Suprapubic skin (tissue), 4 donors: ENCODE measurements at places on chromosomes 12 and 14. TPM values are rescaled to one million over a fixed set of nuclear protein-coding genes. Genes with fewer than 3 reads are reported as not detected.

DNA sequence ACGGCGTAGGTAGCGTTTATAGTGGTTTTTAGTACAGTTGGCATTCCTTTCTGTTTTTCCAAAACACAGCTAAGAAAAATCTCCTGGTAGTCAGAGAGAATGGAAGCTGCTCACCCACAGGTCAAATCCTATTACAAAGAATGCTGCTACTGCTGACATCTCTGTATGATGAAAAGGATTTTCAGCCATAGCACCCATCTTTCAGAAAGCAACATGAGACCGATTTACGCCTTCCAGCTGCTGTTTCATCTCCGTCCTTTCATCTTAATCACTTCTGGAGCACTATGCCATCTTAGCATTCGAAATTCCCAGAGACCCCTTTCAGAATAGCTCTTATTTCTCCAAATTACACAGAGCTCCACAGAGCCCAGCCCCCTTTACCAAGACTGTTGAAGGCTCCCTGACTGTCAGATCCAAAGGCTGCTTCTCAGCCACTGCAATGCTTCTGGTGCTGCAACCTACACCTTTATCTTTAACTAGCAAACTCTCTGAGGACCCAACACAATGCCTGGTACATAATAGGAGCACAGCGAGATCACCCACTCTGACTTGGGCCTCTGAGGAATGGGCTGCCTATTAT is 211.8 kb downstream of the NEDD1 start:
- no peak for DNase-seq

DNA sequence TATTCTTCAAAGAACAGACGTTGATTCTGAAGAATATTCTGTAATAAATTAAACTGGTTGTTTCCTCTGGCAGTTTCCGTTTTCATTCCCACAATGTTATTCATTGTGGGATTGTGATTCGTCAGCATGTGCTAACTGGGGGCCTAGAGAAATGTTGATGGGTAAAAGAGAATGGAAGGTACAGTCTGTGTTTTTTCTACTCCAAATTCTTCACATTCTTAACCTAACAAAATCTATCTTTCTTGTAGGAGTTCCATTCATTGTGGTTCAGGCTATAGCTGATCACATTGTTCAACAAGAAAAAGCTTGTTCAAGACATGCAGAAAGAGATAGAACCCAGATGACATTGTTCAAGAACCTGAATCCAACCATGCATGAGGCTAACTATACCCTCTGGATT is 5.9 kb downstream of the CD163 start:
- no peak for DNase-seq

GRCh38 chr12:79964100-79964627 is 29.3 kb upstream of the PPP1R12A start:
- no peak for DNase-seq

- DNase-seq, result peak; percentile 2
These were observed 109.1 kb upstream of the MAX start for GRCh38 chr14:65211341-65211987.

DNA sequence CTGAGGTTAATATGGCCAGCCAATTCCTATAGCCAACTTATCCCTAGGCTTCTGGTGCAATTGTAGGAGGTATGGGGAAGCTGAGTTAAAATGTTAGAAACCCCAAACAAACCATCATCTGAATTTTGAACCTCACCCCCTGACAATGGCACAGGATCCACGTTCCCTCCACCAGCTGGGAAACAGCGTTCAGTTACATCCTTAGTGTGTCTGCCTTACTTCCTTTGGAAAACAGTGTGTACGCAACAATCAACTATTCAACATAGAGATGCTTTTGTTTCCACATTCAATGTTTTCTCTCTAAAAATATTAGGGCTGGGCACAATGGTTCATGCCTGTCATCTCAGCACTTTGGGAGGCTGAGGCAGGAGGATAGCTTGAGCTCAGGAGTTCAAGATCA is 203.4 kb downstream of the TTC7B start:
- no peak for DNase-seq

DNA sequence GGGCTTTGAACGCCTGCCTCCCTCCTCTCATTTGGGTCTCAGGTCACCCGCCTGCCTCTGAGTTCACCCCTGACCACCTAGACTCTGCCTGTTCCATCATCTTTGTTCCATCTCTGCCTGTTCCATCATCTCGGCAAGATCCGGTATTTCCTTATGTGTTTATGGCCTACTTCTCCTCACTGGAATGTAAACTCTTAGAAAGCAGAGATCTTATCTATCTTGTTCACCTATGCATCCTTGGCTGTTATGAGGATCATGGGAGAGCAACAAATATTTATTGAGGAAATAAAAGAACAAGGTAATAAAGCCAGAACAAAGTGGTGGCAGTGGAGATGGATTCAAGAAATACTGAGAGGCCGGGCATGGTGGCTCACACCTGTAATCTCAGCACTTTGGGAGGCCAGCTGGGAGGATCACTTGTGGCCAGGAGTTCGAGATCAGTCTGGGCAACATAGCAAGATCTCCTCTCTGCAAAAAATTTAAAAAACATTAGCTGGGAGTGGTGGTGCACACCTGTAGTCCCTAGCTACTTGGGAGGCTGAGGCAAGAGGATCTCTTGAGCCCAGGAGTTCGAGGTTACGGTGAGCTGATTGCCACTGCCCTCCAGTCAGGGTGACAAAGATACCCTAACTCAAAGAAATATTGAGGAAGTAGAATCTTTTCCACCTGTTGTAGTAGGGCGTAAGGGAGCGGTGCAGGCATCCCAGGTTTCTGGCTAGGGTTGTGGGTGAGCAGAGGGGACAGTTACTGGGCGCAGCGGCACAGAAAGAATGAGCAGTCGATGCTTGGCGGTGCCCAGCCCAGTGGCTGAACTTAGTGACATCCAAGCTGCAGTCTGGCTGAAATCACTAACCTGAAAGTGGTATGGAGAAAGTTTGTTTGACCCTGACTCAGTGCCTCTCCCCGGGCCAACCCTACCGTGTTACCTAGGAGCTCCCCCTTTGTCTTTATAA is 1.7 kb upstream of the KLC1 start:
- no peak for DNase-seq

Gene KRT3
- total RNA-seq, result not detected
